Left ventricle myocardium superior (tissue), 1 donor: ENCODE measurements at places on chromosomes 1 and 21. TPM values are rescaled to one million over a fixed set of nuclear protein-coding genes. Genes with fewer than 3 reads are reported as not detected.

Gene APOBEC4
- total RNA-seq, result not detected

Gene CFHR5
- total RNA-seq, result not detected

Gene ZNF697
- 11.5 TPM for total RNA-seq

Gene A3GALT2
- not detected for total RNA-seq

Gene TMEM52
- 1.7 TPM for total RNA-seq

Gene CFAP107
- total RNA-seq, result not detected

Gene KAZN
- 2.2 TPM for total RNA-seq

Gene CR1L
- not detected for total RNA-seq

Gene MTFR1L
- total RNA-seq, result 227 TPM

Gene BSND
- not detected for total RNA-seq

Gene OPRD1
- total RNA-seq, result not detected

Gene IQGAP3
- total RNA-seq, result 0.42 TPM

Gene TEDDM1
- not detected for total RNA-seq

Gene DYRK3
- 22.2 TPM for total RNA-seq

Gene RAB7B
- total RNA-seq, result 1.6 TPM

Gene ADAMTS1
- total RNA-seq, result 41.8 TPM

Gene CD1D
- 1.4 TPM for total RNA-seq

Gene AMY2A
- total RNA-seq, result not detected

Gene HES5
- 1.7 TPM for total RNA-seq

Gene LRRIQ3
- 0.35 TPM for total RNA-seq

Gene GABRD
- 0.20 TPM for total RNA-seq

Gene CD101
- total RNA-seq, result 0.45 TPM

Gene SHE
- total RNA-seq, result 10.2 TPM

Gene OR2AK2
- not detected for total RNA-seq

Gene MRPL37
- total RNA-seq, result 81.2 TPM

Gene ADGRL4
- total RNA-seq, result 21.2 TPM

Gene KIAA1614
- 7.0 TPM for total RNA-seq

Gene SLC25A34
- total RNA-seq, result 52.8 TPM

Gene CD34
- 72.1 TPM for total RNA-seq

Gene SAMD11
- total RNA-seq, result 2.1 TPM

Gene HMCN1
- total RNA-seq, result 3.8 TPM

Gene C1orf116
- total RNA-seq, result 2.0 TPM

Gene C1QB
- 102 TPM for total RNA-seq

Gene DNAJB4
- total RNA-seq, result 99.4 TPM

Gene HJV
- 71.9 TPM for total RNA-seq

Gene FCGR3B
- 3.3 TPM for total RNA-seq

Gene UBASH3A
- total RNA-seq, result not detected

Gene HDAC1
- 46.1 TPM for total RNA-seq

Gene CASQ2
- total RNA-seq, result 879 TPM

Gene GLUL
- 377 TPM for total RNA-seq

Gene MTHFR
- 37.9 TPM for total RNA-seq

Gene RGSL1
- not detected for total RNA-seq

Gene TMCC2
- 1.3 TPM for total RNA-seq

Gene C8B
- not detected for total RNA-seq

Gene SPATA21
- not detected for total RNA-seq

Gene IVL
- total RNA-seq, result not detected

Gene KRTAP11-1
- not detected for total RNA-seq

Gene IFNGR2
- total RNA-seq, result 35.1 TPM

Gene NUAK2
- 1.5 TPM for total RNA-seq

Gene HIVEP3
- total RNA-seq, result 6.5 TPM
